ENCODE measurements at places on chromosomes 2 and 18.

DNA sequence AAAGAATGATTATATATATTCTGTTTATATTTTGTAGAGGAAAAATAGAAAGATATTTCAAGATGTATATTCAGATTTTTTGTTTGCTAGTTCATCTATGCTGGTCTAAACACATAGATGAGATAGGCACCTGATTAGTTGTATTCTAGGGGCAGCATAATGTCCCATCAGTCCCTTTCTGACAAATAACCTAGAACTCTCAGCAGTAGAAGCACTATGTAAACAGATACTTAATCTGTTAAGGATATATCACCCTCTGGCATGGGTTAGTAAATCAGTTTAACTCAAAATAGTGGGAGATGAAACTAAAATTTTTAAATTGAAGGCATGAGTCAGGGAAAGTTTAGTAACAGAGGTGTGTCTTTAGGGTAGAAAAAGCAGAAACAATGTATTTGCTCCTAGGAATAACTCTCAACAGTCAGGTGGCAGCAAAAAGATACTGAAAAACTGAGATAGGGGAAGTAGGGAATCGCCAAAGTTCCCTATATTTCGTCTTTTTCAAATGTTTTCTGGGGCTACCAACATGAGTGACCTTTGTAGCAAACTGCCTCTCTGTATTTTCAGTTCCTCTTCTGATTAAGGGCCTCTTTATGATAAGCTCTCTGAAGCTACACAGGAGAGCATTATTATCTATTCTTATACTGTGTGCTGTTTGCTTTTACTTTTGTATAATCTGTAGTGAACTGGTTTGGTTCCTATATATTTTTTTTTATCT lies 5.7 kb downstream of the PPP1R1C start:
- no peak for DNase-seq

DNA sequence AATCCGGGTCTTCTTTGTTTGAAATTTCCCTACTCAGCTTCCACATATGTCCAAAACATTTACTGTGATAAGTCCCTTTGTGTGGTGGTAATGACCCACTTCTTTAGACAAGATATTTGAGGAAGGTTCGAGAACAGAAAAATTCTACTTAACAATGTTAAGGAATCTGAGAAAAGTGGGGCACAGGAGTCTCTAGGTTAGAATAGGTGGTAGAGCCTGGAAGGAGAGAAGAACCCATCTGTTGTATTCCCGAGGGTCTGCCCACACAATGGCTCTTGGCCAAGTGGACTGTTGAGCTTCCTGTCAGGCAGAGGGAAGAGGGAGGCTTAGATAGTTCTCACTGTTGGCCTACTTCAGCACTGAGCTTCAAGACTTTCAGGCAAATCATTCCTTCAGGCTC lies 4.3 kb downstream of the IGFBP2 start:
- no peak for DNase-seq

- DNase-seq: no peak
These were observed 9.8 kb upstream of the ME2 start for GRCh38 chr18:50869150-50869549.

DNA sequence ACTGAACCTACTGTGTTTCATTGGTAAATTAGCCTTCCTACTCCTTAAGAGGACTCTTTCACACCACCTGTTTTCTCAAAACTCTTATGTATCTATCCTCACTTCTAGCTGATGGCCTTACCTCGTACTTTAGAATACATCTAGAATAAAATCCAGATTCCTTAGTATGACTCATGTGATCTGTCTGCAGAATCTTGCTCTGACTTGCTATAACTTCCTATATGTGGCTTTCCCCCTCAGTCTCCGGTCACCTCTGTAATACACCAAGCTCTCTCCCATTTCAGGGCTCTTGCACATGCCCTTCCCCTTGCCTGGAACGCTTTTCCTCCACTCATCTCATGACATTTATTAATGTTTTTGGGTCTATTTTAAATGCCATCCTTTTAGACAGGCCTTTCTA lies 95.6 kb upstream of the LHCGR start:
- DNase-seq: no peak

DNA sequence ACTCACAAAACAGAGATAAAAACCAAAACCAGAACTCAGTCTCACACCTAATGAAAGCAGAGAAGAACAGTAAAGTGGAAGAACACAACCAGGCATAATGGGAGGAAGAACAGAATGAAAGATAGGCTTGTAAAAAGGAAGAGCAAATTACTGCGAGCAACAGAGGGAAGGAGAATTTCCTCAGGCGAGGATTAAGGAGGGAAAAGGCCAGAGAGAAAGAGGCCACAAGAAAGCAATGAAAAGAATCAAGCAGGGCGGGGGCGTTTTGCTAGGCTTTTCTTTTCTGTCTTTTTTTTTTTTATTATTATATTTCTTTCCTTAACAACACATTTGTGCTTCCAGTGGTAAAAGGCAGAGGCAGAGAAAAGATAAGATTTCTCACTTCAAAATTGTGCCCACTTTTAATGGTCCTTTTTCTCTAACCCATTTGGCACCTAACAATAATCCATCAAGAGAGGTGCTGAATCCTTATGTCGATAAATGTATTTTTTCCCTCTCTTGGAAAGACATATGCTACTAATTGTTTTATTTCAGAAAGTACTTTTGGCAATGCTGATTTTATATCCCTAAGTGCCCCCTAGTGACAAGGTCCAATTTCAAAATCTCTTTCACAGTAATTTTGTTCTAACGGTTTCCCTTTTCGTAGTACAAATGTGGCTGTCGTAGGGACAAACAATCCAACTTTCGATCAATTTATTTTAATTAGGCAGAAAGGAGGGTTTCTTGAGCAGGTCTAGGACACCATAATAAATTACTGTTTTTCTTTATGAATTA lies 138.7 kb upstream of the AQP4 start:
- no peak for DNase-seq

GRCh38 chr2:190717764-190718651 lies 69.1 kb downstream of the NAB1 start:
- no peak for DNase-seq

- no peak for DNase-seq
These were observed 24.9 kb downstream of the CLK1 start for GRCh38 chr2:200839513-200839912.

DNA sequence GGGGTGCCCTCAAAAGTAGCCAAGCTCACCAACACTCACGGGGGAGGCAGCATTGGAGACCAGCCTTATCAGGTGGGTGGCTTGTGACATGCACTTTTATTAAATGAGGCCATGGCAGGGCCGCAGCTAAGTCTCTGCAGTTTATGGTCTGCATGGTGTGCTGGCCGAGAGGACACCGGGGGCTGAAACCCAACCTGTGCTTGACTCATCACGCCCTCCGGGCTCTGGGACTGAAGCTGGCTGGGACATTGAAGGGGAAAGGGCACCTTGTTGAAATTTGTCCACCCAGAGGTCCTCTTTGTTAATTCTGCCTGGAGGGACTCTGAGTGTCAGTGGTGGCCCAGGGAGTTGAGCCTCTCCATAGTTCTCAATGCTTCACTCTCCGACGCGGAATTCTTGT lies 17.7 kb upstream of the NTSR2 start:
- no peak for DNase-seq

DNA sequence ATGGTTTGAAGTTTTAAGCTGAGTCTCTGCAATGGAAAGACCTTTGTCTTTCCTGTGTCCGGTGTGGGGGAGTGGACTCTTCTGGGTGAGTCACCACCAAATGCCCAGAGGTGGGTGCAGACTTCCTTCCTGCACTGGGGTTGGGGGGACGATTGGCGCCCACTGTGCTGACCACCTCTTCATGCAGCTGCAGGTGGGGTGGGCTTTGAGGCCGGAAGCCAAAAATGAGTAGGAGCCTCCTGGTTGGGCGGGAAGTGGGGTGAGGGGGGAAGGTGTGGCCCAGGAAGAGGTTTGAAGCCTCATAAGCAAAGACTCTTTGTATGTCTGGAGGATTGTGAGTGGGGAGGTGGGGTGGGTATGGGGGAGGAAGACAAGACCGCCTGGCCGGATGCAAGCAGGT lies 27.6 kb downstream of the PAX8 start:
- peak; percentile 11 for DNase-seq

GRCh38 chr2:86541334-86541733 lies 21.9 kb downstream of the CHMP3 start:
- no peak for DNase-seq

DNA sequence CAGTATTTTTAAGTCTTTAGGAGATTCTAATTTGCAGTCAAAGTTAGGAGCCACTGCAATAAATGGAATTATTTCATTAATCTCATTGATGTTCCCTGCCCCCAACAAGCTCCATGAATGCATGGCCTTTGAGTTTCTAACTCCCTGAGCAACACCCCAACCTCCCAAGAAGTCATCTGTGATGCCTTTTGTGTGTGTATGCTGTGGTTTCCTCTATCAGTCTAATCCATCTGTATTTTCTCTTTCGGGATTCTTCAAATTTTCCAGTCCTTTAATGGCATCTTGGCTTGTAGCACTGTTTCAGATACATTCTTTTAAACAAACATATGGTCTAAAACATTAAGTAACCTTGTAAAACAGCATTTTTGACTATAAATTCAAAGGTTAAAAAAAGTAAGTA lies 16.8 kb downstream of the SERPINB10 start:
- no peak for DNase-seq

DNA sequence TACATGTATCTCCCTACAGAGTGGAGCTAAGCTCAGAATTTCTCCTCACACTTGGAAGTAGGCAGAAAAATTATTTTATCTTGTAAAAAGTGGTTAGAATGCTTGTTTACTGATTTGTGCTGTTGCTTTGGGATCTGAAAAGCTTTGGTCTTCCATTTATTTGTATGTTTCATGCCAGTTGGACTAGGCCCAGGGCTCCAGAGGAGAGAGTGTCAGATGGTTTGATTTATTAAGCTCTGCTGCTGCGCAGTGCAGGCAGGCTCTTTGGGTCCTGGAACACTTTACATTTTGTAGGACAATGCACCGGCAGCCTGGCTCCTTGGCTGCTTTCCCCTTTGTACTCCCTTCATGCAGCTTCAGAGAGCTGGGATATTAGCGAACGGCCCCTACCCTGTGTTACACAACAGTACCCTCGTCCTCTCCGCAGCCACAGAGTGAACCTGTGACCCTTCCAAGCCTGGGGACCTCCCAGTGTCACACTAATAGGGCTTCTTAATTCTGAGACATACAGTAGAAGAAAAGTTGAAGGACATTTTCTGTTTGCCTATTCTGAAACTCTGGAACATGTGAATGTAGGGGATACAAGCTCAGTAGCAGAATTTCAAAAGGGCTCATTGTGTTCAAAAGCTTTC lies 56.7 kb upstream of the EML6 start:
- DNase-seq: no peak

GRCh38 chr2:43482961-43483360 lies 112.9 kb downstream of the THADA start:
- peak; percentile 4 for DNase-seq

DNA sequence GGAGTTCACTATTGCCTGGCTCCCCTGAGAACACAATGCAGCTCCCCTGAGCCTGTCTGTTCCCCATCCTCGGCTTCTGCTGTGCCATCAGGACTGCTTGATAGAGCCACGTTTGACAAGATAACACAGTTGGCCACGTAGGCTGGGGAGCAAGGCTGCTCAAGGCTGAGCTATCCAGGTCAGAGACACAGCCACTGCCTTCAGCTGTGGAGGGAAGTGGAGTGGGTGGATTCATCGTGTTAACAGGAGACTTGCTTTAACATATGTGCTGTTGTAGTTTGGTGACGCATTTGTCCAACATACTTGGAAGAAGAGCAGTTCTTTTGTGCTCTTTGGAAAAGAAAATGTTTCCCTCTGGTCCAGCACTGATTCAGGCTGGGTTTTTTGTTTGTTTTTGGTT lies 68.8 kb downstream of the WDSUB1 start:
- DNase-seq: no peak

Data from CD4-positive, alpha-beta T cell treated with Interleukin-1 beta for 1 hour (primary cell).